ENCODE measurements at places on chromosomes 2 and 18. TPM values are rescaled to one million over a fixed set of nuclear protein-coding genes. Genes with fewer than 3 reads are reported as not detected.

L3MBTL4 gene
- under 0.01 TPM for total RNA-seq

OSBPL1A gene
- 50.3 TPM for total RNA-seq

SOCS6 gene
- total RNA-seq: 53.9 TPM

DNA sequence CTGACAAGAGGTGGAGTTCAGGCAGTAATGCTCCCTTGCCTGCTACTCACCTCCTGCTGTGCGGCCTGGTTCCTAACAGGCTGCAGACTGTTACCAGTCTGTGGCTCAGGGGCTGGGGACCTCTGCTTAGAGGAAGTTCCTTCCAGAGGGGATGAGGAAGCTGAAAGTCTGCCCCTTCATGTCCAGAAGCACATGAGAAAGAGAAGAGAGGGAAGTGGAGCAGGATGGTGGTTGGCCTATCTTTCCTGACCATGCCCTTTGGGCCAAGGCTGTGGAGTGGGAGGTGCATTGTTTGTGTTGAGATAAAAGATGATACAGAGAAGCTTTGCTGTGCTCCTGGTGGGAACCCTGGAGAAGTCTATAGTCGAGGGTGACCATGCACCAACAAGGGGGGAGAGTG is 112.5 kb downstream of the LPIN1 start:
- no peaks in the 10 kb centered on the region for H3K4me1 ChIP-seq
- no peak overlapping the region for H3K4me3 ChIP-seq
- H3K27me3 ChIP-seq: no peaks in the 10 kb centered on the region
- H3K36me3 ChIP-seq: no peaks in the 10 kb centered on the region
- H3K27ac ChIP-seq: no peak overlapping the region

GRCh38 chr18:23416298-23416697 is 36.8 kb upstream of the RIOK3 start:
- no peaks in the 10 kb centered on the region for H3K4me1 ChIP-seq
- H3K4me3 ChIP-seq: no peak overlapping the region
- H3K27ac ChIP-seq: no peak overlapping the region
- no peaks in the 10 kb centered on the region for H3K36me3 ChIP-seq
